Eye (tissue), 1 donor: ENCODE measurements at places on chromosomes 2 and 18.

GRCh38 chr18:61980355-61980754 lies 87.5 kb upstream of the RNF152 start:
- no peak for DNase-seq

DNA sequence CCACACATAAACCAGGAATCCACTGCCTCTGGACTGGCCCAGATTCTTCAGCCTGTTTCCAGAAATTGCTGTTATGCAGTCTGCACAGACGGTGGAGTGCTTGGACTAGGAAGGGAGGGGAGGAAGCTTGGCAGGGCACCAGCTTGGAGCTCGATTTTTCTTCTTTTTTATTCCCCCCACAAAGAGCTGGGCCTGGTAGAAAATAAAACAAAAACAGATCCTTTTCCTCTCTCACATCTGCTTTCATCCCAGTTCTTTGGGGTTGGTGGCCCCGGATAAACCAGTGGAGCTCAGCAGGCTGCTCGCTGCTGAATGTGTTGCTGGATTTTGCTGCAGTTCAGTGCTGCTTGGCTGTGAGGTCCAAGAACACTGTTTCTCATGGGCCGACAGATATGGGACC lies 16.0 kb downstream of the LRRTM1 start:
- peak; percentile 65 for DNase-seq

GRCh38 chr2:891734-892133 lies 58.9 kb upstream of the SNTG2 start:
- DNase-seq = no peak

DNA sequence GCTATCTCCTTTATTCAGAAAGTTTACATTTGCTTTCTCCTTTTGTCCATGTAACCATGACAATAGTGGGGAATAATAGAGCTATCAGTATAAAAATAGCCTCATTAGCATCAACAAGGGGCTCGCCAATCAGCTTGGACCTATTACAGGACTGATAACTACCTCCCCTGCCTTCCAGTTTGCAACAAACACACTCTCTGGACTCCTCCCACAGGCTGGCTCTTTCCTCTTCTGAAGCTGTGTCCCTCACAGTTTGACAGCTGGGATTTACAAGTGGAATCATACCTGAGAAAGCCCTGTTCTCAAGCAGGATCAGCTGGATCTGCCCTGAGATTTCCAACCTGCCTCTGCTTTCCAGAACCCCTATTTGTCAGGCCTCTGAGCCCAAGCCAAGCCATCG lies 162.5 kb downstream of the GRB14 start:
- no peak for DNase-seq

DNA sequence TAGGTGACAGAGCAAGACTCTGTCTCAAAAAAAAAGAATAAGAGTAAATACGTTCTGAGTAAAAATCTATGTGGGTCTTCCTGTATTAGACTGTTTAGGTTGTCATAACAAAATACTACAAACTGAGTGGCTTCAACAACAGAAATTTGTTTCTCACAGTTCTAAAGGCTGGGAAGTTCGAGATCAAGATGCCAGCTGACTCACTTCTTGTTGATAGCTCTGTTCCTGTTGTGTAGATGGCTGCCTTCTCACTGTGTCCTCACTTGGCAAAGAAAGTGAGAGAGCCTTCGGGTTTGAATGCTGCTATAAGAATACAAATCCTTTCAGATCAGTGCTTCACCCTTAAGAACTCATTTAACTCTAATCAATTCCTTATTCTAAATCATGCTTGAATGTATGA lies 430.0 kb upstream of the VWC2L start:
- no peak for DNase-seq

DNA sequence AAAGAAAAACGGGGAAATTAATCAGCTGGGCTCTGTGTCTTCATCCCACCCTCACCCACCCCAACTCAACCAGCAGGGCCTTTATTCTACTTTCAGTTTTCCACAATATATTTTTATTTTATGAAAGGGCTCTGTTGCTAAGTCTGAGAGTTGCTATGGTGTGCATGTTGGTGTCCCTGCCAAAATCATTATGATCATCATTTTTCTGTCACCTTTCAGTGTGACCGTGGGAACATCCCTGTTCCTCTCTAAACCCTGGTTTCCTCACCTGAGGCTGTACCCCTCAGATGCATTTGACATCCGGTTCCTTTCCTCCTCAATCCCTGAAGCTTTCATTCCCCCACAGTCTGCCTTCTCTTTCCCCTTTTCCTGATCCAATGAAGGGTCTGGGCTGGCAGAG lies 180.5 kb downstream of the ZFP36L2 start:
- no peak for DNase-seq

DNA sequence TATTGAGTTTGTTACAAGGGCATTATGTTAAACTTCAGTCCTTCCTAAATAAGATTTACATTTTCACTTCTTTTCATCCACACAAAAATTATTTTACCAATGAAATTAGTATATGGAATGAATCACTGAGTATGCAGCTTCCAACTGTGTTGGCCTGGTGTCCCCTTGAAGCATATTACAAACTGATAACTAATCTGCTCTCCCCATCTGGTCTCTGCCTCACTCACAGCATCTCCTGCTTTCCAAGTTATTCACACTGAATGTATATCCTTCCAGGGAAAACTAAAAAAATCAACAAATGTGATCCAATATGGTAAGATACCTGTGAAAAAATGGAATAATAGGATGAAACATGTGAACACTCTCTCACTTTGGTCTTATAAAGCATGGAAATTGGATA lies 90.0 kb upstream of the NYAP2 start:
- DNase-seq = no peak

DNA sequence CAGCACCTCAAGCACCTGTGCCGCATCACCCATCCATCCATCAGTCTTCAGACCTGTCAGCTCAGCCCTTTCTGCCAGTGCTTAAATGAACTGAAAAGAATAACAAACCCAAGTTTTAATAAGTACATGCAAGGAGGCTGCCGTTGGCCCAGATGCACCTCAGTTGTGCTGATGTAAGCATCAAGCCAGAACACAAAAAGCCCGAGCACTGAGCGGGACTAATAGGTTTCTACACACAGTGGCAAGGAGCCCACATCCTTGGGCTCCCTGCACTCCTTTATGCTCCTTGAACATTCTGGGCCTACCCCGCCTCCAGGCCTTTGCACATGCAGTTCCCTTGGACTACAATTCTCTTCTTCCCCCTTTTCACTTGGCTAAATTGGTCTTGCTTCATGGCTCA lies 165.6 kb downstream of the ALK start:
- DNase-seq = no peak

DNA sequence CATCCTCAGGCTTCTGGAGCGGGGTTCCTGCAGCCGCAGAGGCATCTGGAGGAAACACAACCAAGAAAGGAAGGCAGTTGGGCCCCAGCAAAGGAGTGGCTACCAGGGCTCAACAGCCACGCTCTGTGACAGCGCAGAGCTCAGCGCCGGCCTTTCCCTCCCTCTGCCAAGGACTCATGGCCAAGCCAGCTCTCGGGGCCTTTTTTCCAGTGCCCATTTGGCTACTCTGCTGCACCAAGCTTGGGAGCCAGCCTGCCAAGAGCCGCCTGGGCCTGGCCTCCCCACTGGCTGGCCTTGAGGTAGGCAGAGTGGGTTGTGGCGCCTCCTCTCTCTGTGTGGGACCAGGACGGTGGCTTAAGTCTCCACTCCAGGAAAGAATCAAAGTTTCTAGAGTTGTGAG lies 7.2 kb upstream of the CCDC74A start:
- no peak for DNase-seq

DNA sequence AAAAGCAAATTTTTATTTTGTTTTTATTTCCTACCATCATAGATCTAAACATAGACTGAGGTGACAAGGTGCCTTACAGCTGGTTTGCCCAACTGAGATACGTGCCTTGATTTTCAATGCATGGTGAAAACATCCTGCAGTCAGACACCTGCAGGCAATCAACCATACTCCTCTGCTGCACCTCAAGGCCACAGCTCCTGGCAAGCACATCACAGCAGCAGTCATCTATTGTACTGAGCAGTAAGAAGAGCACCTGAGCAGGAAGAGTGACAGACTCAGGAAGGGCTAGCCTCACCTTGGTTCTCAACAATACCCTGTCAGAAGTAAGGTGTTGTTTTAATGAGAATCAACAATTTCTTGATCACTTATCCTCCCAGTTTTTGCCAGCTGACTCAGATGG lies 1206.8 kb upstream of the NRXN1 start:
- DNase-seq = no peak

DNA sequence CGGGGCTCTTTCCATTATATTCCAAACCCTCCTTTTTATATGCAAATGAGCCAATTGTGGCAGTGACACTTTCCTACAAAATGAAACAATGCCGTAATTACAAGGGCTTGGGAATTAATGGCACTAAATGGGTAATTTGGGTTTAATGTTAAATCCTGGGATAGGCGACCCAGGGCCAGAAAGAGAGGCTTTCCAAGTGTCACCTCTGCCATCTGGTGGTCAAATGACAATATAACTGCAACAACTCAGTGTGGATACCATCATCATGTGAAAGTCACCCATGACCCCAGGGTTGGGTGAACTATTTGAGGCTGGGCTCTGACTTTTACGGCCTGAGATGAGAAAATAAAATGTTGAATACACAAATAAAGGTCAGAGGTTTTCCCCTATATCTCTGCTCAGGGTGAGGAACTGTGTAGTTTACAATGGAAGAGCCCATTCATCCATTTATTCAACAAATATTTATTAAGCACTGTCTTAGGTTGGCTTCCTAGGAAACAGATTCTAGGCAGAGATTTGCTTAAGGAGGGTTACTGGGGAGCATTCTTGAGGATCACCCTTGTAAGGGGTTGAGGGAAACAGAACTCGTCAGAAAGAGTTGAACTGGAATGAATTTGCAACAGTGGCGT lies 13.6 kb upstream of the THADA start:
- DNase-seq = peak; percentile 79

DNA sequence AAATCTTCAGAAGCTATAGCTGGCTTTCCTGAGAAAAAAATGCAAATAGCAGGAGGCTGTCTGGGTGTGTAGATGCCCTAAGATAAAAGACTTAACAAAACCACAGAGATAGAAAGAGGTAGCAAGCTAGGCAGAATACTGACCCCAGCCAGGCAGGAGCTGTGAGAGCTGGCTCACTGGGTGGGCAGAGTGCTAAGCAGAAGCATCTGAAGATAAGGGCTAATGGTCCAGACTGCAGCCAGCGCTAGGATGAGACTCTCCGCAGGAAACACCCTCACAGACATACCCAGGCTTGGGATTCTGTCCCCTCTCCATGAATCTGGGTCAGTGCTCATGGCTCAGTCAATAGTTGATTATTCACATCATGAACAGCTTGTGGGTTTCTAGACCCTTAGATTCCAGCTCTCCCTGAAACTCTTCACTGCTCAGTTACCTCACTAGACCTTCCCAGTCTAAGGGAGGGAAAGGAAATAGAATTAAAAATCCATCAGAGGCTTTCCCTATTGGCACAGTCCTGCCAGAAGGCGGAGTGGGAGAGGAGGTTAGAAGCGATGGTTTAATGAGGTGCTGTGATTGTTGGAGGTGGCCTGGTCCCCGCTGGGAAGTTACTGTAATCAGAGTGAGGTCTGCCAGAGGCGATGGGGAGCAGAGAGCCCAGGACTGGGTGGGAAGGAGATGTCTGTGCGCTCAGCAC lies 21.4 kb upstream of the CCBE1 start:
- DNase-seq = peak; percentile 35

GRCh38 chr2:113848758-113849415 lies 41.0 kb upstream of the ACTR3 start:
- DNase-seq = no peak

DNA sequence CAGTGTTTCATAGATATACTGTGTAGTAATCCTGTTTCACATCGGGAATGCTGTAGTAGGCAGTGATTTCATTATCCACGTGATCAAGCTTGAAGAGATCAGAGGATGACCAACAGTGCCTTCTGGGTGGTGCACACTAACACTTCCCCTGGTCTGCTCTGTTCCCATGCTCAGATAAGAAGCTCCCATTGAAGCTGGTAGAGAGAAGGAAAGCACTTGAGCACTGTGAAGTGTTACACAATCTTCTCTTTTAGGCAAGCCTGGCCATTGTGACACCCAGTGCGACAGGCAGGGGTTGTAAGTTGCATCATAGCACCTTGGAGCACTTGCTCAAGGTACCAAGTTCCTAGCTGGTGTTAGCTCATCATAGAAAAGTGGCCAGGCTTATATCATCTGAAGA lies 30.6 kb upstream of the GPD2 start:
- no peak for DNase-seq

GRCh38 chr18:62377131-62377807 lies 52.2 kb downstream of the TNFRSF11A start:
- no peak for DNase-seq

DNA sequence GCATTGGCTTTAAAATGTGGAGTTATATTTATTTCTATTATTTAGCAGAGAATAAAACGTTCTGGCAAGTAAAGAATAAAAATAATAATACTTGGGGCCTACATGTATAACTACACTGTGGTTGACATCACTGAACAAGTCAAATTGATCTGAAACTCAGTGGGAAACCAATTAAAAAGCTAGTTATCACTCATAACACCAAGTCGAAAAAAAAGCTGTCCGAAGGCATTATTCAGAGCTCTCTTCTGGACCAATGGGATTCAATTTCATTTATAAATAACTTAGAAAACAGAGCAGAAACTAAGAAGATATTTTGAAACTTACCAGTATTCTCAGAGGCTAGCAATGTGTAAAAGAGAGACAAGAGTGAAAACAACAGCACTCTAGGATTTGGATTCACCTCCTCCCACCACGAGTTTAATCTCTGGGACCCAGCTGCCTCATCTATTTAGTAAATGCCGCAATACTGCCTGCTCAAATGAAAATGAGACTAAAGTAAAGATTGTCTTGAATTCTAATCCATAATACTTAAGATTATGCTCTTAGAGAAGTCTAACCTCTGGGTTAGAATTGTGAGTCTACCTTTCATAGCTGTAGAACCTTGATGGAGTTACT lies 128.4 kb downstream of the NBAS start:
- peak; percentile 23 for DNase-seq

GRCh38 chr2:132824716-132825115 lies 154.7 kb upstream of the LYPD1 start:
- DNase-seq = no peak

- DNase-seq = no peak
Observed at GRCh38 chr2:157067562-157067961, 189.9 kb upstream of the GALNT5 start.

DNA sequence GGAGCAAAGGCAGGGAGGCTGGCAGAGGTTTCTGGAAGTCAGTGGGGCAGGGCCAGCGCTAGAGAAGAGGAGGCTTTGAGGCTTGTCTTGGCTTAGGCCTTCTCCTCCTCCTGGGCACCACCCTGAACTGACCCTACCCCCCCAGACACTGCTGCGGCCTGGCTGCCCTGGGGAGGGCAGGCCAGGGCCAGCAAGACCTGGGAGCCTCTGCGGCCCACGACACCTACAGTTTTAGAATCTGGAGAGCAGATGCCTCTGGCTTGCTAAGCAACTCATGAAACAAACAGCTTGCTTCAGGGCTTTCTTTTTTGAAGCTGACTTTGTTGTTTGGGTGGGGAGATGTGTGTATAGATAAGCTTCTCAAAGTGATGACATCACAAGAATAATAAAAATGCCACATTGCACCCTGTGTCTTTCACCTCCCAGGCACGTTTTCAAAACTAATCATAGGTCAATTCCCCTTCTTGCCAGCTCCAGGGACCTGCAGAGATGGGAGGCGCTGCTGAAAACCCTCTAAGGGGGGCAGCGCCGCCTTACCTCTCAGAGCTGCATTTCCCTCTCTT lies 46.2 kb upstream of the SMAD7 start:
- peak; percentile 56 for DNase-seq

- no peak for DNase-seq
Observed at GRCh38 chr2:186036862-186037449, 298.4 kb downstream of the FSIP2 start.
